Mesenchymal stem cell (in vitro differentiated cells and primary cell): ENCODE measurements at places on chromosomes 1 and 21.

GRCh38 chr1:183622884-183623785 is 12.4 kb downstream of the ARPC5 start:
- DNase-seq: peak; percentile 64

DNA sequence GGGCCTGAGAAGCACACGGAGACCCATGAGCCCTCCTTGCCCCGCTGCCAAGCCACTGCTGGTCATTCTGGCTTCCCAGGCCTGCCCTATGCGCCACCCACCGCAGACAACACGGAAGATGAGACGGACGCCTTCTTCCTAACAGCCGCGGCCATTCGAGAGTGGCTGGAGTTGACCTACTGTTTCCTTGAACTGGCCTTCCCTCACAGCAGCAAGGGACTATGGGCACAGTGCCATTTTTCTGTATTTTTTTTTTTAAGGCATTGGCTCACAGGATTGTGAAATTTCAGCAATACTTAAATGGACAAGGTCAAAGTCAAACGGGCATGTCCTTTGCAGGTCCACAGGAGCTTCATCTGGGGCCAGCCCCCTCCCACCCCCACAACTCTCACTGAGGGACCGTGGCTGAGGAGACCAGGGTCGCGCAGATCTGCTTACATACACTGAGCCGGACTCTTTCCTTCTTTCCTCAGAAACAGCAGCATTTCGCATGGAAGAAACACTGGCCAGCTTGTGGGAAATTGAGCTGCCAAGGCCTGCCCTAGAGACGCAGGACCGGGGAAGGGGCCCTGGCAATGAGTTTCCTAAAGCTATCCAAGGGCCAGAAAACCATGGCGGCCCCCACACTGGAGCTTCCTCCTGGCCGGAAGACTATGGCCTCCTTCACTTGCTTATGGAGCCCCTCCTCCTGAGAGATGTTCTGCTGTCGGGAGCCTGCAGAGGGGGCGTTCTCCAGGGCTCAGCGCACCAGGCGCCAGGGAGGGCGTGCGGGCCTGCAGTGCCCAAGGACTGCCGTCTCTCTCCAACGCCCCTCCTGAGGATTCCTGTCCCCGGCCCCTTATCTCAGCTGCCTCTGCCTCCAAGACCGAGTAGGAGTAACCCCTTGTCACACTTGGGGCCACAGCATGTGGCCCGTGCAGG is 98.9 kb downstream of the PGBD5 start:
- DNase-seq: peak; percentile 10

DNA sequence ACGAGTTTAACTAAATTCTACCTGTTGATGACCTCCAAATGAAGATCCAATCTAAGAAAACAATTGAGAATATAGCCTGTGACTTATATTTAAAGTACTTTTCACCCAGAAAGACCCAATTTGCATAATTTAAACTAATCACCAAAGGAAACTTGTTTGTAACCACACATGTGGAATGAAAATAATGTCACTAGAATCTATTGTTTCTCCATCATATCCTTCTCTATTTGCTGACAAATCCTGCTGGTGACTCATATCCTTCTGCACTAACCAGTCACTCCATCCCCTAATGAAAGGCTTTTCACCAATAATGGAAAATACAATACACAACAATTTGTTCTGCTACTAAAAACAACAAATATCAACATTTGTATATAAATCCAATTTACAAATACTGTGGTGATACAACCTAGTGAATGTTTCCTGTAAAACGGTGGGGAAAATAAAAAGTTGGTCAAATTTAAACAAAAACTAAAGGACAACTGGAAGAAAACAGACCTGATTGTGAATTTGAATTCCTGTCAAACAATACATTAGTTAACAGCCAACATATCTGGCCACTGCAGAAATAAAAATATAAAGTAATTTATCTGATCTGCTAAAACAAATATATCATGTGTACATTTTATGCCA is 6.5 kb downstream of the PTP4A2 start:
- peak; percentile 70 for DNase-seq

DNA sequence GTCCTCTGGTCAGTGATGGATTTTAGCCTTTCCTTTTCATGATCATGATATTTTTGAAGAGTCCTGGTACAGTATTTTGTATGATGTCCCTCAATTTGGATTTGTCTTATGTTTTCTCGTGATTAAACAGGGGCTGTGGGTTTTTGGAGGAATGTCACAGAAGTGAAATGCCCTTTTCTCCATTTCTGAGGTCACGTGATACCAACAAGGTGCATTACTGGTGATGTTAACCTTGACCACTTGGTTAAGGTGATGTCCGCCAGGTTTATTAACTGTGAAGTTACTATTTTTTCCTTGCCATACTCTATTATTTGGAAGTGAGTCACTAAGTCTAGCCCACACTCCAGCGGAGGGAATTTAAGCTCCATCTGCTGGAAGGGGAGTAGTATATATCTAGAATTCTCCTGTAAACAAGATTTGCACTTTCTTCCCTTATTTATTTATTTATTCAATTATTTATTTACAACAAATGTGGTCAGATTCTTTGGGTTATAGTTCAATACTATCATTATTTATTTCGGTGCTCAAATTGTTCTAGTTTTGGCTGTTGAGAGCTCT is 123.4 kb downstream of the HIVEP3 start:
- peak; percentile 44 for DNase-seq

- no peak for DNase-seq
Measured at GRCh38 chr1:33931111-33931475, 67.2 kb downstream of the HMGB4 start.

- DNase-seq: no peak
Measured at GRCh38 chr1:211830055-211830327, 572 bp downstream of the LPGAT1 start.

DNA sequence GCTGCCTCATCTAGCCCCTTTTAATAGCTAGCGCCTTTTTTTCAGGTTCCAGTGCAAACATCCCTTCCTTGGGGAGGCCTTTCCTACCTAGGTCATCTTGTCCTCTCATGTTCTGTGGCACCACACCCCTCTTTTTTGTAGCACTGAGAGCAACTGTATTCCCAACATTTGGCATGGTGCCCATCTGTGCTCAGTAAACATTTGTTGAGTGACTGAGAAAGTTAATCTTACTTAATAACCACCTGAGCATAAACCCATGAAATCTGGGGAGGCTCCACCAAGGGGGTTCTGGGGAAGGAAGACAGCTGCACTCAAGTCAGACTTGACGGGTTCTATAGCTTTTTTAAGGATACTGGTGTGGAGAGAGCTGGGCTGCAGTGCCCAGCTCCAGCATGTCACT is 90.0 kb downstream of the NOS1AP start:
- no peak for DNase-seq

DNA sequence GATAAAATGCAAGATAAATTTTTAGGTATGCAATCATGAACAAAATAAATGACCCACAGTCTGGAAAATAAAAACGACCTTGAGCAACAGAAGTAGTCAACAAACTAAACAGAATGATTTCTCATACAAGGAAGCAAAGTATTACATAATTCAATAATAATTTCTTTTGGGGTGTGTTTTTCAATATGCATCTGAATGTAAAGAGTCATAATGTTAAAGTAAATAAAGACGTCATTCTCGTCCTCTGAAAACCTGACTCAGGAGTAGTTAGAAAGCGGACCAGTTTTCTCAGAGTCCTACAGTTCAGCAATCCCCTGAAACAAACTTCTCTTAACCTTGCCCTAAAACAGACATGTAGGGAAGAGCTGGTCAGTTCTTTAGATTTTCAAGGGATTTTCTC is 18.6 kb downstream of the CDC42BPA start:
- DNase-seq: peak; percentile 41

DNA sequence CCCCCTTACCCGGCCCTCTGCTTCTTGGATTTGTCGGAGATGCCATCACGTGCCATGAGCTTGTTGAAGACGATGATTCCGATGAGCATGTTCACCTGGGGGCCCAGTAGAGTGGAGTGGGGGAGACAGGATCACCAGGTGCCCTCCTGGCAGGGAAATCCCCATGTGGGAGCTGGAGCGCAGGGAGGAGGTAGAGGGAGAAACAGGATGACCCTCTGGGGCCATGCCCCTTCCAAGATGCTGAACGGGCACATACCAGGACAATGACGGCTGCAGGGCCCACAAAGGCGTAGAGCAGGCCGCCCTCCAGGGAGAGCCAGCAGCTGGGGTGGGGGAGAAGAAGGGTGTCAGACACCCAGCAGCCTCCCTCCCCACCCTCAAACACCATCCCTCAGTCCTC is 28.6 kb downstream of the ADGRB2 start:
- no peak for DNase-seq

- no peak for DNase-seq
Measured at GRCh38 chr1:156845055-156845952, 13.6 kb downstream of the INSRR start.

- DNase-seq: no peak
Measured at GRCh38 chr1:87117761-87118368, 203.4 kb downstream of the HS2ST1 start.

DNA sequence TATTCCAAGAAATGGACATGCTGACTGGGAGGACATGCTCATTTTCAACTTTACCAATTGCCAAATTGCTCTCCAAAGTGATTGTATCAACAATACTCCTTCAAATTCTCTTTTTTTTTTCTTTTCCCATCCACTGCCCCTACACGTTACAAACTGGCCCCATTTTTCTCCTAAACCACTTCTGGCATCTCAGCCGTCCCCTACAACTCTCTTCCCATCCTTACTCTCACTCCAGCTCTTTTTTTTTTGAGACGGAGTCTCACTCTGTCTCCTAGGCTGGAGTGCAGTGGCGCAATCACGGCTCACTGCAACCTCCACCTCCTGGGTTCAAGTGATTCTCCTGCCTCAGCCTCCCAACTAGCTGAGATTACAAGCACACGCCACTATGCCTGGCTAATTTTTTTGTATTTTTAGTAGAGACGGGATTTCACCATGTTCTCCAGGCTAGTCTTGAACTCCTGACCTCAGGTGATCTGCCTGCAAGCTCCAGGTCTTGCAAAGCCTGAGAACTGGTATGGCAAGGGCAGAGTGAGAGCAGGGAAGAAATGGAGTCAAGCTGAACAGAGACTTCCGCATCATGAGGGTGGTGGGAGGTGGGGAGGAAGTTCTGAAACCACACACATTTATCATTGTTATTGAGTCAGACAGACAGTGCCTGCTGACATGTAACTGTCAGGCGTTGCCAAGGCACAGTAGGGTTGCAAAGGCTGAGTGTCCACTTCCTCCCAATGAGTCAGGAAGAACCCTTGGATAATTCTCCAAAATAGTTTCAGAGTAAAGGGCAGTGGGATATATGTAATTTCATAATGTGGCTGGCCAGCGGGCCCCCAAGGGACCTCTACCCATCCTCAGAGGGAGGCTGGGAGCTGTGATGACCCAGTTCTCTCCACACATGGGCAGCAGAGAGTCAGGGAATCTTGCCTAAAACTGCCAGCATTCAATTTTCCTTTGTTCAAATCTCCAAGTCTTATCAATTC is 17.4 kb downstream of the CELA3A start:
- peak; percentile 90 for DNase-seq

DNA sequence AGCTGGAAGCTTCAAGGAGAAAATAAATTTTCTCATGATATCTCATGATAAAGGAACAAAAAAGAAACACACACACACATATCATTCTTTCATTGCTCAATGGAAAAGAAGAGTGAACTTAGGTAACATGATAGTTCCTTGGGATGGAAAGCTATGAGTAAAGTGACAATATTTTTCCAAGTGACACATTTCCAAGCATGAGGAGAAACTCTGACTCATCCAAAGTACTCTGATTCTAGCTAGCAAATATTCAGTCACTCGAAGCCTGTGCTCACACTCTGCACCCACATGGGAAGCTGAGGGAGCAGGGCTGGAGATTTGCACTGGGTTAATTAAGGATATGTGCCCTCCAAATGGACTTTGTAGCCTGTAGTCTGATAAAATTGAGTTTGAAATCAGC is 222.4 kb downstream of the LRRC40 start:
- peak; percentile 76 for DNase-seq

DNA sequence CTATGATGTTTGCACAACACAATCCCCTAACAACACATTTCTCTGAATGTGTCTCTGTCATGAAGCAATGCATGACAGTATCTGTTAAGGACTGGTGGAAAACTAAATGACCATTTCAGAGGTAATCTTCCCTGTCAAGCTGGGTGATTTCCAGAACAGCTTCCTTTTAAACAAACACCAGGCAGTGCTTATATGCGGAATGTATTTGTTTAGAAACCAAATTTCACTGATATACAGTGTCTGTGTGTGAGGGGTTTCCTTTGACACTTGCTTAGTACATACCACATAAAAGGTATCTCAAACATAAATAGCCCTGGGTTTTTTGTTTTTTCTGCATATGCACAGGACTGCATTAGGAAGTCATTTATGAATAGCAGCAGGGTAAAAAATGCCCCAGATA is 95.6 kb downstream of the TGFBR3 start:
- peak; percentile 65 for DNase-seq
